Activated T-helper 2 cell treated with anti-CD3 and anti-CD28 coated beads, Interferon-gamma antibody, Interleukin-2, Interleukin-4, amounts not matched to agents 10 μg/mL and 5 μg/mL and 100 μg/mL, durations not matched to agents 14 hours and 24 hours and 36 hours (primary cell): ENCODE measurements at places on chromosomes 2 and 18. TPM values are rescaled to one million over a fixed set of nuclear protein-coding genes. Genes with fewer than 3 reads are reported as not detected.

MC4R gene
- total RNA-seq = not detected in 2 replicates

MYL12A gene
- 396 and 397 TPM in 2 replicates for total RNA-seq

VAMP5 gene
- 41.0 and 41.3 TPM in 2 replicates for total RNA-seq

CDH19 gene
- not detected in 2 replicates for total RNA-seq

ELOA2 gene
- not detected in 2 replicates for total RNA-seq

RAPGEF4 gene
- 0.91 and 0.92 TPM in 2 replicates for total RNA-seq

CNRIP1 gene
- total RNA-seq = not detected in 2 replicates

PLEKHH2 gene
- 21.3 and 25.1 TPM in 2 replicates for total RNA-seq
